ENCODE measurements at places on chromosomes 2 and 18.

- DNase-seq: no peak
Measured at GRCh38 chr2:164054651-164055050, 318.8 kb upstream of the FIGN start.

- DNase-seq: no peak
Measured at GRCh38 chr2:199883474-199884212, 27.4 kb upstream of the C2orf69 start.

- DNase-seq: no peak
Measured at GRCh38 chr18:32072321-32072720, 19.4 kb upstream of the RNF138 start.

GRCh38 chr2:163802284-163802683 is 66.5 kb upstream of the FIGN start:
- DNase-seq: no peak

- DNase-seq: peak; percentile 83
Measured at GRCh38 chr18:48777026-48777743, 173.6 kb downstream of the SMAD7 start.

DNA sequence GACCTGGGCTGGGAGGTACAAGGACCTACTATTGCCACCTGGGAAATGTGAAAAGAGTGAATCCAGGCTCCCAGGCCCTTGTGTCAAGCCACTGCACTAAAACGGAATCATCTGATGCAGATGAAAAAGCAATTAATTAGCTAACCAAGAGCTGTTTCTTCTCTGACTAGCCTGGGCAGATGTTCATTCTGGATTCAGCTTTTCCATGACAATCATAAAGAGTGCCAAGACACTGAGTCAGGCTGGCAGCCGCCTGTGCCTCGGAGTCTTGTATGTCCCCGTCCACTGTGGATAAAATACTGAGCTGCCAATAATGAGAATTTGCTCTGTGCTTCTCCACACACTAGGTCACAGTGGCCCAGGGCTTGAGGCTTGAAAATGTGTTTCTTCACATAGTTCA is 21.7 kb upstream of the LCLAT1 start:
- peak; percentile 50 for DNase-seq

DNA sequence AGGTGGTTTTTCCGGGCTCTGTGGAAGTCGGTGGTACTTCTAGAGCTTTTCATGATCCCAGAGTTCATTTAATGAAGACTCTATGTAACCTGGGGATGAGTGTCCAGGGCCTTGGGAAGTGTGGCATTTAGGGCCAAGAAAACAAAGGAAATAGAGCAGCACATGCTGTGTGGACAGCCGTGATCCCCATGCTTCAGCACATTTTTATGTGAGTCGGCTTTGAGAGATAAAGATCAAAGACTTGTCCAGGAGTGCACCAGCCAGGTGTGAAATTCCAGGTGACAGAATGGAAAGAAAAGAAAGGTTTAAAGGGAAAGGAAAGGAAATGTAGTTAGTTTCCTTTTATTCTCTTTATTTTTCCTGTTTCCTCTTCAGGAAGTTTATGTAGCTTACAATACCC is 258.0 kb upstream of the NRP2 start:
- DNase-seq: no peak

- DNase-seq: no peak
Measured at GRCh38 chr2:222179592-222179991, 119.2 kb downstream of the PAX3 start.

DNA sequence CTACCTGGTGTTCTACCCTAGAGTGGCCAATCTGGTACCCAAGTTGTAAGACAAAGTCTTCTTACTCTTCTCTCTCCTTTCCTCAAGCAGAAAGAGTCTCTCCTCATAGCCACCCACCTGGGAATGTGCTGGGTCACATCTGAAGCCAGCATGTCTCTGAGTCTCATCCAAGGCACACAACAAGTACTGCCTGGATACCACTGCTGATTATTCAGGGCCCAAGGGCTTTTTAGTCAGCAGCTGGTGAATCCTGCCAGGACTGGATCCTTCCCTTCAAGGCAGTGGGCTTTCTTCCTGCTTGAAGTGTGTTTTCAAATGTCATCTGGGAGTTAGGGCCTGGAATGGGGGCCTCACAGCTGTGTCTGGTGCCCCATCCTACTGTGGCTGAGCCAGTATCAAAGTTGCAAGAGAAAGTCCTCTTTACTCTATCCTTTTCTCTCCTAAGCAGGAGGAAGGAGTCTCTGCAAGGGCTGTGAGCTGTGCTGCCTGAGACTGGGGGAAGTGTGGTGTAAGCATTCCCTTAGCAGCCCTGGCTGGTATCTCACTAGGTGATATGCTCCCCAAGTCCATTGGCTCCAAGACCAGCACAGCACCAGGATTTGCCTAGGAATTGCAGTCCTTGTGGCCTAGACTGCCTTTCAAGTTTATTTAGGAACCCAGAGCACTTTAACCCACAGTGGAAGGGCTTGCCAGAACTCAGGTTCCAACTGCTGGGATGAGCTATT is 27.2 kb downstream of the OXER1 start:
- no peak for DNase-seq

DNA sequence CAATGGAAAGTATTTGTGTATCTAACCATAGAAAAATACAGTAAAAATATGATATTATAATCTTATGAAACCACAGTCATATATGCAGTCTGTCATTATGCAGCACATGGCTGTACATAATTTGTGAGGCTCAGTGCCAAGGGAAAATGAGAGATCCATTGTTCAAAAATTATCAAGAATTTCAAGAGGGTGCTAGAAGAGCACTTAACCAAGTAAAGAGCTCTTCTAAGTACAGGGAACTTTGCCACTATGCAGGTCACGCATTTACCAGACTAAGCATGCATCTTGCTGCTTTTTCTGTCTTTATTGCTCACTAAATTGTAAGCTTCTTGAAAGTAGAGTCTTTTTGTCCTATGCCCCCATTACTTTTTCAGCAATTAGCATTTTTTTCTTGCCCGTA is 438.0 kb downstream of the LRP1B start:
- no peak for DNase-seq

DNA sequence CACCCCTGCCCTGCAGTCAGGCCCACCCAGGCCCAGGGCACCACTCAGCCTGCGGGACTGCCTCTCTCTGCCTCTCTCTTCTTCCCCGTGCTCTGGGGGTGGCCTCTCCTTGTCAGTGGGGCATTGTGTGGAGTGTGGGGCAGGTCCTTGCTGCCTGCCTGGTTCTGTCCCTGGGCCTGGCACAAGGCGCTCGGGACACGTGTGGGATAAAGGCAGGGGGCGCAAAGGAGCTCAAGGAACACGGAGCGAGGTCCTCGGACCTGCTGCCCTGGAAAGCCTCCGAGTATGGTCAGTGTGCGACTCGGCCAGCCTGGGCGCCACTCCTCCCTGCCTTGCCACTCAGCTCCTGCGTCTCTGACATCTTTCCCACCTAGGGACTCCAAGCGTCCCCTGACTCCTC is 262.2 kb downstream of the HDAC4 start:
- no peak for DNase-seq

GRCh38 chr2:80748592-80748991 is 444.0 kb upstream of the LRRTM1 start:
- no peak for DNase-seq

- DNase-seq: peak; percentile 27
Measured at GRCh38 chr2:203549406-203549805, 14.3 kb upstream of the RAPH1 start.

GRCh38 chr2:236124182-236124893 is 43.8 kb downstream of the GBX2 start:
- peak; percentile 45 for DNase-seq

- DNase-seq: peak; percentile 28
Measured at GRCh38 chr18:2948038-2948437, 64.9 kb downstream of the LPIN2 start.

GRCh38 chr2:23256643-23257042 is 128.3 kb upstream of the KLHL29 start:
- DNase-seq: no peak

DNA sequence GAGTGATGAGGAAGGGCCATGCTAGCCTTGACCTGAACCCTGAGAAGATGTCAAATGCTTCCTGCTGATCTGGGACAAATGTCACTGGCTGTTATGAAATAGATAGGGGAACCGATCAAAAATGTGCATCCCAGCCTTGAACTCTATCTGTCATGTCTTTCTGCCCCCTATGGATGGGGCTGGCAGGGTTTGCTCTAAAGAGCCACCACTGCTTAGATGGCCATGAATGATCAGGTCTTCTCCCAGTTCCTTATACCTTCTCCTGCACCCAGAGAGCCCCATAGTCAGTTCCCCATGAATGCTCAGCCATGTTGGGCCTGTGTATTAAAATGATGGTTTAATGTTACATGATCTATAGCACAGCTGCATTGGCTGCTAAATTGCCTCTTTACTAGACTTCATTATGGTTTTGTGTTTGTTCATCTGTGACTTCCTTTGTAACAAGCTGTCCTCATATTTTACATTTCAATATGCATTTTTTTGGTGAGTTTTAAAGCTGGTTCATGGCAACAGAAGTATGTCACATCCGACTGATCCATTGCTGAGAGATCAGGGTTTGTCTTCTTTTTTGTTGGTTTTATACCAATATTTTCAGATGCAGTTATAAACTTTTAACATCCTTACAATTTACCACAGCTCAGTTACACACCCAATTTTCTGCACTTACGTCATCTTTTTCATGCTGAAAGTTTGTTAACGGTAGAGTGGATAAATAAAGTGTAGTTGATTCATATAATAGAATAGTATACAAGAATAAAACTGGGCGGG is 56.3 kb upstream of the SMAD2 start:
- DNase-seq: no peak

DNA sequence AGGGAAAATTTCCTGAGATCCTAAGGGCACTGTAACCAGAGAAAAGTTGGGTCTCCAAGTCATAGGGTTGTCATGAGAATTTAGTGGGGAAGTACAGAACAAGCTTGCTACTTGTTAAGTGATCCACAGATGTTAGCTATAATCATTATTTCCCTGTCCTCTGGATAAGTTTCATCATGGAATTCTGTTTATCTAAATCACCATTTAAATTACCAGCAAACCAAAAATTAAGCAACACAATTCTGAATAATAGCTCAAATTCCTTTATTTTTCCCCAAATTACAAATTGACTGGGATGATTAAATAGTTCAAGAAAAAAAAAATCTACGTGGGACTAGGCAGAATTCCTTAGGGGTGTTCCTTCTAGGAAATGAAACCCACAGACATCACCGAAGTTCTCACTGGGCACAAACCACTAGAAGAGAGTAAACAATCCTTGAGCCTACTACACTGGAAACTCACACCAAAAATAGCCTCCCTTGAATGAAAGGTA is 159.5 kb downstream of the COL6A3 start:
- no peak for DNase-seq

GRCh38 chr2:221527776-221528309 is 44.3 kb downstream of the EPHA4 start:
- DNase-seq: no peak

DNA sequence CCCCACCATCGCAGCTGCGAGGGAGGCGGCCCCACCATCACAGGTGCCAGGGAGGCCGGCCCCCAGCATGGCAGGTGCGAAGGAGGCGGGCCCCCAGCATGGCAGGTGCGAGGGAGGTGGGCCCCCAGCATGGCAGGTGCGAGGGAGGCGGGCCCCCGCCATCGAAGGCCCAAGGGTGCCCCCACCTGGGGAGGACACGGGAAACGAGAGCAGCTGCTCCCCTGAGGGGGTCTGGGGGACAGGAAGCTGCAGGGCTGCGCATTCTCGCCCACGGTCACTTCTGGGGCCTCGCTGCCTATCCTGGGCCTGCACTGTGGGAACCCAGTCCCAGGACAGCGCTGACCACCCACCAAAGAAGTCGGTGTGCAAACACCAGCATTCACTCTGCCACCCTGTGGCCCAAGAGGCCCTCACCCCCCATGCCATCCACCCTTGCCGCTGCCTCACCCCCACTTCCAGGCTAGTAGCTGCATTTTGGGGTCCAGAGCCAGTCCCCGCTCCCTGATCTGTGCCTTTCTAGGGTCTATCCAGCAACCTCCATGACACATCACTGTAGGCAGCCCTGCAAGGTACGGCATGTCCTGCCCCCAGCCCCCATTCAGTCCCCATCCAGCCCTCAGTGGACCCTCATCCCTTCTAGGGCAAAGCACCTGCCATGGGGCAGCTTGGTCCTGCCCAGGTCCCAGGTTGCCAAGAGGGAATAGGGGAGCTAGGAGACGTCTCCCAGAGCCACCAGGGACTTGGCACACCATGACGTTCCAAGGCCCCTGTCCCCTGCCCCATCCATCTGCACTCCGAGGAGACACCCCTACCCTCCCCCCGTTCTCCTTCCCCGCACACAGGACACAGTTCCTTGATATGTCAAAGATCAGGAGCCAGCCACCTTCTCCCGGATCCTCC is 24.0 kb upstream of the GPC1 start:
- DNase-seq: no peak

GRCh38 chr18:28123401-28124030 is 53.4 kb downstream of the CDH2 start:
- DNase-seq: no peak

GRCh38 chr18:48896875-48897511 is 53.8 kb downstream of the SMAD7 start:
- peak; percentile 61 for DNase-seq

DNA sequence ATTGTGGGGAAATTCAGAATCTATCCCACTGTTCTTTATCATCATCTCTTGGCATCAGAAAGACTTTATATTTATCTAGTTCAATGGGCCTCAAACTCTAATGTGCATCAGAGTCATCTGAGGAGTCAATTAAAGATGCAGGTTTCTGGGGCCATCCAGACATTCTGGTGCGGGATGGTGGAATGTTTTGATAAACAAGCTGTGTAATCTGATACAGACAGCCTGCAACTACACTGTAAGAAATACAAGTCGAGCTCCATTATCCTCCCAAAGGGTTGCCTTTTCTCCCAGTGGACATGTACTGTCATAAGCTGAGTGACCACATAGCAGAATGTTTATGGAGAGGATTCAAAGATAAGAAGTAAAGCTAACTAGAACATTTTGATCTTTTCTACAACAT is 515.3 kb upstream of the DCC start:
- no peak for DNase-seq

GRCh38 chr2:121283670-121284462 is 1.1 kb downstream of the TFCP2L1 start:
- peak; percentile 28 for DNase-seq

- DNase-seq: no peak
Measured at GRCh38 chr18:44630118-44630517, 50.6 kb upstream of the SETBP1 start.

- no peak for DNase-seq
Measured at GRCh38 chr18:79871481-79872091, 73.8 kb downstream of the KCNG2 start.

GRCh38 chr2:103402336-103402735 is 640.5 kb downstream of the TMEM182 start:
- no peak for DNase-seq

GRCh38 chr2:173109253-173110188 is 33.9 kb downstream of the MAP3K20 start:
- peak; percentile 22 for DNase-seq

DNA sequence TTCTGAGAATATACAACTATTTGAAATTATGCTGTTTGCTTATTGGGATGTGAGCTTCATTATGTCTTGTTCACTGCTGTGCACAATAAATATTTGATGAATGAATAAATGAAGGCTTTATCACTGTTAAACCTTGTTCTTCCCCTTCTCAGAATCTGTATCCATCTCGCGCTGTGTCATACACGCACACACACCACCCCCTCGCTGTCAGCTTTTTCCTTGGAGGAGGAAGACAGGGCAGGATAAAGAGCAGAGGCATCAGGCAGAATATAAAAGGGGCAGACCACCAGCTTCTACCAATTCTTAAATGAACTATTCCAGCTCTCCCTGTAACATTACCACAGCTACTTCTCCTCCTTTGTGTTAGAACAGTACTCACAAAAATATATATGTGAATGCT is 75.0 kb downstream of the CD226 start:
- DNase-seq: no peak
